Activated CD4-positive, alpha-beta T cell treated with anti-CD3 and anti-CD28 coated beads, Interleukin-2, amount 10 ng/mL, durations not matched to agents 24 days and 14 days (primary cell): ENCODE measurements at places on chromosomes 4 and X.

DNA sequence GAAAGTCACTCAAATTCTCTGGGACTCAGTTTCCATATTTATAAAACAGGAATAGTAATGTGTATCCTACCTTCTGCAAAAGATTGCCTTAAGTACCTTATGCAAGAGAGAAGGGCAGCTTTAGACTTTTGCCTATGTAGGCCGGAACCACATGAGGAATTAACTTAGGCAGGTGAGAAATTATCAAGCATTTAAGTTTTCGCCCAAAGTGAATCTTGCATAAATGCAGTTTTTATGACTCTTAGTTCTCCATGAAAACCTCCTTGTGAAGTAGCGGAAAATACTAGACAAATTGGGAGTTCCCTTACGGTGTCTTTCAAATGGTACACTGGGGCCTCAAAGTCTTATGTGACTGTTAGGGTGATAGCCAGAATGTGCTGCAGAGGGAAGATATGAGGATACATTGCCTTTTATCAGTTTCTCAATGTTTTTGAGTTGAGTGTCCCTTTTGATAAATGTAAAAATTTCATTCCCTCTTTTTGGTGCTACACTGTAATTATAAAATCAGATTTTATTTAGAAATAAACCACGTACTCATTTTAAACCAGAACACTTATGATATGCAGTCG is 2.6 kb downstream of the SH2D1A start:
- DNase-seq = peak; percentile 58

GRCh38 chr4:80382090-80382832 is 46.7 kb downstream of the CFAP299 start:
- DNase-seq = no peak

- DNase-seq = peak; percentile 95
Measured at GRCh38 chrX:154368630-154369448, 5.6 kb downstream of the FLNA start.

DNA sequence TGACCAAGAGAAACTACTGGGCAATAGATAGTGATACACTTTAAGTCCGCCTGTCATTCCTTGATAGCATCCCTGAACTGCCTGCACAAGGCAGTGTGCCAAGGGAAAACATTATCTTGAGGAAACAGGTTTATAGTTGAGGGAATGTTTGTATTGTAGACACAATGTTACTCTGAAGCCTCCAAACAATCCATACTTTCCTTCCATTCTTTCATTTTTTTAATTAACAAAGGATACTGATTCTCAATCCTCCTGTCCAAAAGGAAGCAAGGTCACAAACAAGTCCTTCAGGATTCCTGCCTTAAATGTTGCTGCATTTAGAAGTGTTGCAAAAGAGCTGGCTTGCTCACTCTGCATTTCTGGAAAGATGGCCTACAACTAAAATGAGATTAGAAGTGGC is 61.7 kb upstream of the PRSS48 start:
- DNase-seq = no peak

DNA sequence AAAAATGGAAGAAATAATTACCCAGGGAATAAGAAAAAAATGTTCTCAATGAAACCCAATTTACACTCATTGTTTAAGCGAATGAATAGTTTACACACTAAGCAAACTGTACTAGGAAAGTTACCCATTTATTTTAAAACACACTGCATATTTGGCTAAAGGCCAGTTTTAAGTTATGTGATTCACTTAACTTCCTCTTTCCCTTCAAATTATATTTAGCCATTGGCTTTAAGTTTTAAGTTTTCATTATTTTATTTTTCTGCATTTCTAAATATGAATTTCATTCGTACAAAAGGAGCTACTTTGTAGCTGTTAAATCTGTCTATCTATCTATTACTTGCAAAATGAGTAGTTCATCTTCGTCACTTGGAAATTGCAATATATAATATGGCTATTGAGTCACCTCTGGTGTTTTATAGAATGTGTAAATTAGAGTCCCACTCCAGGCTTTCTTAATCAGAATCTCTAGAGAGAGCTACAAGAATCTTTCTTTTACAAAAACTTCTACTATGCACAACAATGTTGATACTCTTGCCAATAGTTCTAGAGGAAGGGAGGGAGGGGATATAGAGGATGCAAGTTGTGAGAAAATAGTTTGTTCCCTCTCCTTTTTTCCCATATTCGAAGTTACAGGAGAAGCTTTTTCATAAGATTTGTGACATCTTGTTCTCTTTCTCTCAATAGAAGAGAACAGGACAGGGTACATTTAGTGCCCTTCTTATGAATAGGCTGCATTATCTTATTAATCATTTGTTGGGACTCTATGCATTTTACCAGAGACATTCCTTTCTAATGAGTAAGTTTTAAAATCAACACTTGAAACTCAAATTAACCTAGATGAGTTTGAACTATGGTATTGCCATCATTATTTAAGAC is 41.8 kb downstream of the SULT1B1 start:
- no peak for DNase-seq

GRCh38 chr4:118356731-118357130 is 3.9 kb upstream of the PRSS12 start:
- DNase-seq = no peak

DNA sequence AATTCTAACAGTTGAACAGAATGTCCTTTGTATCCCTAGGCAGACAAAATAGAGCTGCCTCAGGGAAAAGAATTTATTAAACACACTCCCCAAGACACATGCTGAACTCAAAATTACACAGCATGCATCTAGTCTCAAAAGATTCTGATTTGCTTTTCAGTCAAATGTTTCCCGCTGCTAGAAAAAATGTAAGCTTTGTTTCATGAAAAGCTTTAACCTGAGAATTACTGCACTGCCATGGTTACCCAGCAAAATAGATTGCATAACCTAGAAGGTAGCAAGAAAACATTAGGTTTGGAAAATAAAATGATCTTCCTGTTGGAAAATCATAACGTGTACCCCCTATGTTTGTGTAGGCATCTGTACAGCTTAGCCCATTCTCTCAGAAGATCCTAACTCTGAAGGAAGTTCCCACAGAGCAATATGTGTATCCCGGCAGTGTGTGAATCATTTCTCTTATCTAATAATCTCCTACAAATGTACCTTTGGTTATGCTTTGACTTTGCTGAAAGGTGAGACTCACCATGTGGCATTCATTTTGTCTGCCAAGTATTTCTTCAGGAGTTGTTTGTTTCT is 646.9 kb downstream of the STPG2 start:
- no peak for DNase-seq

GRCh38 chr4:63458010-63458409 is 951.2 kb downstream of the TECRL start:
- DNase-seq = no peak

DNA sequence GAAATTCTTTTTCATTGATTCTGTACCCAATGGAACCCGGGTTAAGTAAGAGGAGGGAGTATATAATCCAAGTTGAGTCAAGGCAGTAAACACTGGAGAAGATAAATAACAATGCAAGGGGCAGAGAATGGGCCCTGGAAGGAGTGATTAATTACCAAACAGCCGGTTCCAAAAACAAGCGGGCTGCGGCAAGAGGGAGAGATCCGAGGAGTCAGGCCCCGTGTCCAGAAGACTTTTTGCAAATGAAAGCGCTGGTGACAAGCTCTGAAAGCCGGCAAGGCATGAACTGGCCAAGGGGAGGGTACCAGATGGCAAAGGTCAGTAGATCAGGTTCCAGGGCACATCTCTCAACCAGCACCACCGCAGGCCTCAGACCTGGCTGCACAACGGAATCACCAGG is 294.9 kb downstream of the BCOR start:
- DNase-seq = no peak

- no peak for DNase-seq
Measured at GRCh38 chrX:18861511-18861910, 122.4 kb downstream of the PHKA2 start.

DNA sequence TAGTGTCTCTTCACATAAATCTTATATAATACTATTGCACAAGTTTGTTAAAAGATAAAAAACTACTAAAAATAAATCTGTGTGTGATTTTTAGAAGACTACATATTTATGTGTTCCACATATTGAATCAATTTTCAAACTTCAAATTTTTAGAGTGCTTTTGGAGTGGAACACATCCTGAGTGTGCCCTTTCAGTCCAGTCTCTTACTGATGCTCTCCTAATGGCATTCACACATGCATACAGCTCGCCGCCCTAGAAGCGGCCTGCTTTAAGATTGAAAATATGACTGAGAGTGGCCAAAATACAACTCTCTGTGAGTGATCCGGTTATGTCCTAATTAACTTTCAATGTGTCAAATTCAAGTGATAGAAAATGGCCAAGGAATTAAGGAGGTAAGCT is 628.8 kb downstream of the ANKRD50 start:
- no peak for DNase-seq

- DNase-seq = no peak
Measured at GRCh38 chrX:154727871-154728270, 23.0 kb downstream of the GAB3 start.

- no peak for DNase-seq
Measured at GRCh38 chr4:169220854-169221411, 49.8 kb downstream of the SH3RF1 start.

GRCh38 chr4:83335701-83336100 is 1.1 kb upstream of the HPSE start:
- no peak for DNase-seq

- DNase-seq = no peak
Measured at GRCh38 chr4:39825741-39826231, 127.8 kb downstream of the UBE2K start.

GRCh38 chr4:139728840-139729239 is 63.2 kb downstream of the MGST2 start:
- no peak for DNase-seq

DNA sequence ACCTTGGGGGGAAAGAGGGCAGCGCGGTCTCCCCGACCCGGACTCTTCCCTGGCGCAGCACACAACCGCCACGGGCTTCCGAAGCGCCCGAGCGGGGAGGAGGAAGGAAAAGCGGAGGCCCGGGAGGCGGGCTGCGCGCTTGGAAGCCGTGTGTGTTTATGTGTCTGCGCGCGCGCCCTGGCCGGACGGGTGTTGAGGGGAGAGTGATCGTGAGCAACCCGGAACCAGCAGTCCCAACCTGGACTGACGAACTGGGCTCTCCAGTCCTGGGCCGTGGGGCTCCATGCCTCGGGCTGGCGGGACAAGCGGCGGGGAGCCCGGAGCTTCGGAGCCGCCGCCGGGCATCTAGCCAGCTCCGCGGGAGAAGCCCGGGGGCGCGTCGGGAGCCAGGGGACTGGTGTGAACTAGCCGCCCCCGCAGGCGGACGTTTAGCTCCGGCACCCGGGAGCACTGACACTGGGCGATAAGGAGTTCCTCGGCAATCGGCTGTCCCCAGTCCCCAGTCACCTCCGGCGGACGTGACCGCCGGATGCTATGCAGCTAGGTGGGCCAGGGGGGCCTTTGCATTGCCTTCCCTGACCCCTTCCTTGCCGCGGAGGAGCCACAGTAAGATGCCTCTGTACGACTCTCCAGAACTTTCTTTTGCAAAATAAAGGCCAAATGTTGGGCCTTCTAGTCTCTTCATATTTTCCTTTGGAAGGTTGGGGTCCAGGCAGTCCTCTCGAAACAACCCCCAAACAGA is 74.8 kb upstream of the BCOR start:
- peak; percentile 78 for DNase-seq

DNA sequence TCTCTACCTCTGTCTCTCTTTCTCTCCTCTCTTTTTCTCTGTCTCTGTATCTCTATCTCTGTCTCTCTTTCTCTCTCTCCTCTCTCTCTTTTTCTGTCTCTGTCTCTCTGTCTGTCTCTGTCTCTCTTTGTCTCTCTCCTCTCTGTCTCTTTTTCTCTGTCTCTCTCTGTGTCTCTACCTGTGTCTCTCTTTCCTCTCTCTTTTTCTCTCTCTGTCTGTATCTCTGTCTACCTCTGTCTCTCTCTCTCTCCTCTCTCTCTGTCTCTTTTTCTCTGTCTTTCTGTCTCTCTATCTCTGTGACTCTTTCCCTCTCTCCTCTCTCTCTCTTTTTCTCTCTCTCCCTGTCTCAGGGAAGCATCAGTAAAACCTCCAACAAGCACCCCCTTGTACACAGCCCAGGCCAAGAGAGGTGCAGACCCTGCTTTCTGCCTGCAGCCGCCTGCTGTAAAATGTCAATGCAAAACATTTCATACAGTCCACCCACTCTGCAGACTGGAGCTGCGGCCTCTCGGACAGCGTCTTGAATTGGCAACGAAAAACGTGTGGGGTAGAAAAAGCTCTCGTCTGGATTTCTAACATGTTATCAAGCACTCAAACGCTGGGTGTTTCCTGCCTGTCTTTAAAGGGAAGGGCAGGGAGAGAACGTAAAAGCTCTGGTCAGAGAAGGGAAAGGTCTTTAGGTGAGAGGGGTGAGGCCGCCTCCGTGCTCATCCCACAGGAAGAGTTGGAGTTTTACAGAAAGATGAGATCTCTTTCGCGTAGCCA is 3.7 kb upstream of the SHOX start:
- DNase-seq = peak; percentile 50

- no peak for DNase-seq
Measured at GRCh38 chr4:151439320-151439719, 30.3 kb downstream of the FHIP1A start.

- no peak for DNase-seq
Measured at GRCh38 chr4:24413311-24413784, 171.0 kb downstream of the DHX15 start.

DNA sequence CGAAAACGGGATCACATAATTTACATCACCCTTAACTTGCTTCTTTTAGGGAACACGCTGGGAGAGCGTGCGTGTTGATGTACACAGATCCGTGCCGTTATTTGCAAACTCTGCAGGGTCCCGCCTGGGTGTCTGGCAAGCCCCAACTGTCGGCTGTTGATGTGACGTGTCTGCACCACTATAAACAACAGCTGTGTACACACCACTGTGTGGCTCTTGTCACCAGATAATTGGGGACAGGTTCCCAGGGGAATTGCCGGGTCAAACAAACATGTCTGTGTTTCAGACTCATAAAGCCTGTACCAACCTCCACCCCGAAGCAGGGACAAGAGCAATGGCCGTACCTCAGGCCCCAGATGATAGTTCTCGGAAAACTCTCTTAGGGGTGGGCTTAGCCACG is 105.0 kb upstream of the AFAP1 start:
- no peak for DNase-seq

GRCh38 chrX:39477762-39478120 is 620.0 kb downstream of the BCOR start:
- DNase-seq = peak; percentile 55

GRCh38 chr4:80912350-80912749 is 118.2 kb upstream of the BMP3 start:
- no peak for DNase-seq

DNA sequence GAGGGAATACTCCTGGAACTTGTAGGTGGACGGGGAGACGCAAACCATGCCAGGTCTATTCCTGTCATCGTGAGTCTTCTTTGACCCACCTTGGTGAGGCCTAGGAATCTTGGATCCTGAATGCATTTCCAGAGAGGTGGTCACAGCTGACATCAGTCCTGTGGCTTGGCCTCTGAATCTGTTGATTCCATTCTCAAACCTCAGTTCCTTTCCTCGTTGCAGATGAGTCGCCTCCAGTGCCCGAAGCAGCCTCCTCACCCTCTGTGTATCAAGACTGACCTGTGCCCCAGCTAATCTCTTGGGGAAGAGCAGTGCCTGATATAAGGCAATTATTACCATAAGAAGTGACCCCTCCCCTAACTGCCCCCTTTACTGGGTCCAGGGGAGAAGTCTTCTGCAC is 118.1 kb downstream of the SMIM20 start:
- no peak for DNase-seq

- no peak for DNase-seq
Measured at GRCh38 chrX:16103625-16104024, 19.7 kb upstream of the GRPR start.

- DNase-seq = peak; percentile 79
Measured at GRCh38 chr4:82851885-82852750, 38.8 kb downstream of the SEC31A start.

GRCh38 chr4:155703486-155704247 is 37.0 kb downstream of the GUCY1A1 start:
- DNase-seq = no peak

GRCh38 chrX:140701480-140701879 is 8.1 kb upstream of the LINC00632 start:
- DNase-seq = no peak
